ENCODE measurements at places on chromosomes 5 and 9. TPM values are rescaled to one million over a fixed set of nuclear protein-coding genes. Genes with fewer than 3 reads are reported as not detected.

SLC6A7 gene
- not detected for total RNA-seq

SOX30 gene
- 0.10 TPM for total RNA-seq

ENHO gene
- not detected for total RNA-seq

- no peaks in the 10 kb centered on the region for H3K36me3 ChIP-seq
- H3K4me3 ChIP-seq, result no peak overlapping the region
- DNase-seq, result no peak
- no peaks in the 10 kb centered on the region for H3K27me3 ChIP-seq
Observed at GRCh38 chr5:3143382-3143781, 391.9 kb upstream of the IRX2 start.

DNA sequence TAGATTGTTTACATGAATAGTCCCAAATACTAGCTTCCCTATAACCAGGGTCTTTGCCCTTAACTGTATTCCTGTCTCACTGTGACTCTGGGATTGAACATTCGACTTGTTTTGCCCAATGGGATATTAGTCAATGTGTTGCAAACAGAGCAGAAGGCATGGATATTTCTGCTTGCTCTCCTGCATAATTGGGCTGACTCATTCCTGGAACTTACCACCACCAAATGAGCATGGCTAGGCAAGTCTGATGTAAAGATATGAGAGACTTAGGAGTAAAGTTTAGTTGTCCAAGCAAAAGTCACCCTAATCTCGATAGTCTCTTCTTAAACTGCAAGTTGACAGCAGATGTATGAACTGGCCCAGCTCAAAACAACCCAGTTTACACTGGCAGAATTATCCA lies 273.5 kb upstream of the CCNG1 start:
- no peaks in the 10 kb centered on the region for H3K27me3 ChIP-seq
- no peak overlapping the region for H3K27ac ChIP-seq
- H3K4me1 ChIP-seq, result no peaks in the 10 kb centered on the region
- no peak overlapping the region for H3K4me3 ChIP-seq
- H3K36me3 ChIP-seq, result no peaks in the 10 kb centered on the region

DNA sequence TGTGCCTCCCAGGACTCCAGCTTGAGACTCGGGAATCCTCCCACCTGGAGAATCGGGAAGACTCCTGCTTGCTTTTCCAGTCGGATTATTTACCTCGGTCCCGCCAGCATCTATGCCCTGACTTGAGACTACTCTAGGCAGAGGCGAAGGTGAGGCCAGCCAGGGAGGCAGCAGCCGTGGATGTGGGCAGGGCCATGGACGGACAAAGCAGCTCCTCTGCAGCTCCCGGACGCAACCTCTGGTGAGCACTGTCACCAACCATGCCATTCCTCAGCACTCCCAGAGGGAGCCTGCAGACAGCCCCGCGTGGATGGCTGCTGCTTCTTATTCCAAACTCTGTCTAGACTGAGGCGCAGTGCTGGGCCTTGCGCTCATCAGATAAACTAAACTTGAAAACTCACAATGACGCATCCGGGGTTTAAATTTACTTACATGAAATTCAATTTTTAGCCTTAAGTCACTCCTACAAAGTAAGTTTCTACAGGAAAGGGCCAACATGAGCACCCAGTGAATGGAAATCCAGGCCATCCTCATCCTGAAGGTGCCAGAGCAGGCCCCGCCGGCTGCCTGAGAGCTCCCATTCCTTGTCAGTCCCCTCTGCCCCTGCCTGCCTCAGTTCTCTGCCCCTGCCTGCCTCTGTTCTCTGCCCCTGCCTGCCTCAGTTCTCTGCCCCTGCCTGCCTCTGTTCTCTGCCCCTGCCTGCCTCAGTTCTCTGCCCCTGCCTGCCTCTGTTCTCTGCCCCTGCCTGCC lies 17.8 kb downstream of the MED10 start:
- peaks cover 19% of the 10 kb centered on the region for H3K36me3 ChIP-seq
- no peak for DNase-seq
- H3K27me3 ChIP-seq, result no peaks in the 10 kb centered on the region
- H3K27ac ChIP-seq, result peak overlapping the region; percentile 96
- peaks cover 35% of the 10 kb centered on the region for H3K4me1 ChIP-seq
- H3K4me3 ChIP-seq, result peak overlapping the region; percentile 61

GRCh38 chr5:93583768-93584595 lies 960 bp downstream of the NR2F1 start:
- H3K4me3 ChIP-seq, result peak overlapping the region; percentile 58
- H3K27ac ChIP-seq, result no peak overlapping the region
- peaks cover 52% of the 10 kb centered on the region for H3K27me3 ChIP-seq
- H3K4me1 ChIP-seq, result peaks cover 35% of the 10 kb centered on the region

GRCh38 chr5:170266570-170267381 lies 30.8 kb downstream of the LCP2 start:
- peak; percentile 77 for DNase-seq
- peaks cover 97% of the 10 kb centered on the region for H3K4me1 ChIP-seq
- no peaks in the 10 kb centered on the region for H3K27me3 ChIP-seq
- H3K4me3 ChIP-seq, result peak overlapping the region; percentile 62
- H3K27ac ChIP-seq, result peak overlapping the region; percentile 90

DNA sequence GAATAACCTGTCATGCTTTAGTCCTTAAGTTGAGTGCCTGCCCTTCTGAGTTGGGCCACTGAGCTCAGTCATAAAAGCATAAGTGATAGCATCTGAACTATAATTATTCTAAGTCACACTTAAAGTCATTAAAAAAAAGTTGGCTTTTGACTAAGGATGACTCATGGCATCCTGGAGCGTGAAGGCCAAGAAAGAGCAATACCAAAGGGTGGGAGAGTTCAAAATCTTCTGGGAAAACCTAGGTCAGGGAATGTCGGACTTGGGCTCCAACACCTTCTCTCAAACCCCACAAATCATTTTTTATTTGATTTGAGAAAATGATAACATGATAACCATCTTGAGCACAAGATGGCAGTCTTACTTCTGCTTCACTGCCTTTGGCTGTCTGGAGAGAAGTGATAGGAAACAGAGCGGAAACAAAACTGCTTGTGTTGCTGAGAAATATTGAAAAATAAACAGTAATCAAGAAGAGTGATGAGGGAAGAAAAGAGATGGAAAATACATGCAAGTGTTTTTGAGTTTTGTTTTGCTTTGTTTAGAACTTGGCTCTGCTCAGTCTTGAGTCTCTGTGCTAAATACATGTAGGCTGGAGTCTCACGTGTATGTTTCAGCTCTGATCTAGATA lies 16.9 kb upstream of the NTRK2 start:
- H3K4me3 ChIP-seq, result no peak overlapping the region
- no peak for DNase-seq
- no peaks in the 10 kb centered on the region for H3K27me3 ChIP-seq
- H3K4me1 ChIP-seq, result no peaks in the 10 kb centered on the region
- no peak overlapping the region for H3K27ac ChIP-seq
